ENCODE measurements at places on chromosomes 3 and 15.

DNA sequence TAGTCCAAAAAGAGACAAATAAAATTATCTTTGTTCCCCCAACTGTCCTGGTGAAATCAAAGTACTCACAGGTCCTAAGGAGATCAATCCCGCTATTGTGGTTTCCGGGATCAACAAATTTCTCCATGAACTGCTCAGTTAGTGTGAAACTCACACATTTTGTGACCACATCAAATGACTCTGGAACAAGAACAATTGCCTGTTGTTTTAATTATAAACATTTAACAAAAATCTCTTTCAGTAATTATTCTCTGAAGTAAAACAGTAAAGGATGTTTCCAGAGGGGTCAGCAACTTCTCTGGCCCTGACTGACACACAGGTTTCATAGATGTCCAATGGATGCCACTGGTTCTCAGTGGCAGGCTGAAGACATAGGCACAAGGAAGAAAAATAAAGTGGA lies 3.9 kb downstream of the CLDND1 start:
- no peak for DNase-seq

DNA sequence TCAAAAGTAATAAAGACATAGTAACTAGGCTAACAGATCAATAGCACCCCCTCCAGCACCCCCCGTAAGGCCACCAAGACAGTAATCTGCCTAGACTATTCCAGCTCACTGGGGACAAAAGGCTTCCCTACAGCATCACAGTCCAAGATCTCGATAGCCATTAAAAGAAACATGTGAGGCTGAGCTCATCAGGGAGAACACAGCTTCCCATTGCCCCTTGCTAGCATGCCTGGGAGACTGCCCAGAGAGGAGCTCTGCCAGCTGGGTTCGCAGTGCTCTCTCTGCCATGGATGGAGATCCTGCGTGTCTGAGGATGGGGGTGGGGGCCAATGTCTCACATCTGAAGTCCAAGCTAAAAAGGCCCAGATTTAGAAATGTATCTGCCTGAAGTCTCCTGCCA lies 17.8 kb downstream of the LRIG1 start:
- DNase-seq, result no peak

GRCh38 chr15:55917881-55918296 lies 75.5 kb downstream of the NEDD4 start:
- peak; percentile 39 for DNase-seq

- DNase-seq, result no peak
Measured at GRCh38 chr3:106229495-106230278, 360.9 kb upstream of the CBLB start.

DNA sequence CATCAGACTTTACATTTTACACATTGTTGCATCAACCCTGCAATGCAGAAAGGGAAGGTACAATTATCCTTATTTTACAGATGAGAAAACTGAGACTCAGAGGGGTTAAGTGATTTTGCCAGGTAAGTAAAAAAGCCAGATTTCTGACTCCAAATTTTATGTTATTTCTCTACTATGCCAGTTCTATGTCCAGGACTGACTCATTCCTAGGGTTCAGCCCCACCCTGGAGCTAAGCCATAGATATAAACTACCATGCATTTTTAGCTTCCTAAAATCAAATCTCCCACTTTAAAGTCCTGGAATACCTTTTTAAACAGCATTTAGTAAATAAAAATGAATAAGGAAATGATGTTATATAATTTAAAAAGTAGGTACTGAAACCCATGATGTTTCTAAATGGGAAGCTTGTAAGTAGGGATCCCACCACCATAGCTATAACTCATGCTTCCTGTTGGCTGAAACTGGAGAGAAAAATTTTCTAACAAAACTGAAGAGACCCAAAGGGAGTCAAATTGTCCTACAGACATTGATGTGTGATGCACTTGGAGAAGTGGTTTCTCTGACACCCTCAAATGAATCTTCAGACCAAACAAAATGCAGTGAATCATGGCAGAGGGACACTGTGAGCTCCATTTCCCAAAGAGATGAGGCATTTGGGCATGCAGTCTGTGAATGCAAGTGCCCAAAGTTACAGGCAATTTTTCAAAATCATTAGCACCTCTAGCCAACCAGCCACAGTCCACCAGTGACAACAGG lies 301.7 kb upstream of the UMPS start:
- DNase-seq, result no peak
